KG1 (cell line): ENCODE measurements at places on chromosomes 16 and 17.

- no peak for DNase-seq
These were observed 224.2 kb downstream of the BCAS3 start for GRCh38 chr17:60901806-60902205.

DNA sequence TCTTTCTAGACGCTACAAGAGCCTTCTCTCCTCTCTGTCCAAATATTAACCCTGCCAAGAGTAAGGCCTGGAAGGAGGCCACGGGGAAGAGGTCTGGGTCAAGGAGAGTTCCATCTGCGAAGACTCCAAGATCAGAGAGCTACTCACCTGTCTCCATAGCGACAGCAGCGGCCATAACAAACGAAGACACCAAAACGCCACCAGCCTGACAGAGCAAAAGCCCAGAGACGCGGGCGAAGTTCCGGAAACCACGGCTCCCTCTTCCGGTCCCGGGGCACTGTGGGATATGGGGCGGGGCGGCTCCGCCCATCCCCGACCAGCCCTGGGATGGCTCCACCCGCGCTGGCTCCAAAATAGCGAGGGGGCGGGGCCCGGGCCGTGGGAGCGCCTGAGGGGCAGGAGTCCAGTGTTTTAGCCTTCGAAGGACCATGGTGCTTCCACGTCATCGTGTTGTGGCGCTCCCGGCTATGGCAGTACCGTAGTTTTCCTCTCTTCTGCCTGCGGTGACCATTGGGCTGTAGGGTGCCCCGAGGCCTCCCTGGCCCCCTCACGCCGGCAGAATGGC is at the start of the genes C17orf100 and MED31:
C17orf100 (plus strand) TSS at position 409 of the 565 bp plus-strand sequence; CDS start at position 561, 152 bp downstream.
MED31 (minus strand) TSS at position 252 of the 565 bp plus-strand sequence; CDS start at position 175, 77 bp downstream.
- DNase-seq: peak; percentile 34

- DNase-seq: no peak
These were observed 321.1 kb downstream of the SOX9 start for GRCh38 chr17:72441909-72442308.

- no peak for DNase-seq
These were observed 2.0 kb downstream of the NPTX1 start for GRCh38 chr17:80474231-80474960.

GRCh38 chr17:82205720-82206508 is 6.7 kb downstream of the CCDC57 start:
- DNase-seq: peak; percentile 81
